WERI-Rb-1 (cell line): ENCODE measurements at places on chromosomes 1 and 21.

- DNase-seq = no peak
Observed at GRCh38 chr1:245888809-245889208, 618.3 kb downstream of the SMYD3 start.

GRCh38 chr1:210618369-210618768 is 289.7 kb downstream of the HHAT start:
- no peak for DNase-seq

GRCh38 chr1:49765034-49765433 is 258.7 kb downstream of the AGBL4 start:
- DNase-seq = peak; percentile 32

DNA sequence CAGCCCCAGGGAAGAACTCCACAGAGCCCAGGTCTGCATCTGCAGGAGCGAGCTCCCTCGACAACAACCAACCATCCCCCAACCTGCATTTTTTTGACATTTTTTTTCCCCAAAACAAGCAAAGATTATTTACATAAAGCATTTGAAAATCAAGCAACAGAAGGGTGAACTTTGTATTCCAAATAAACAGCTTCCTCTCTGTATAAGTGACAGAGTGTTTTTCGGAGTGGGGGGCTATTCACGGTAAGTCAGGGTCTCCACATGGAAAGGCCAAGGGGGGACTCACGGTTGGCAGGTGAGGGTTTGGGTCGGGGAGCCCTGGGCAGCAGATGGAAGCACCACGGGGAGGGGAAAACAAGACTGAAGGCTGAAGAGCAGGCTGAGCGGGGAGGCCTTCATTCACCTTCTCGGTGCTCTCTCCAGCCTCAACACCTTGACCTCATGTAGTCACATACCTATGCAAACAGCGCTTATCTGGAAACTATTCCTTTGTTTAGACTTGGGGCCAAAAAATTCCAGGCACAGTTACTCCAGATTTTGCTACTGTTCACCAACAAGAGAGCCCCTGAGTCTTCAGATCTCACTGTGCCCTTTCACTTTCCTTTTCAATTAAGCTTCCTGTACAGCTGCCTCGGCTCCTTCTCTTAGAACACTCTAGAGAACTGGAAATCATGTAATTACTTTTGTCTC is 27.6 kb downstream of the C2CD2 start:
- DNase-seq = no peak

- no peak for DNase-seq
Observed at GRCh38 chr1:175656416-175656815, 87.0 kb downstream of the TNR start.

DNA sequence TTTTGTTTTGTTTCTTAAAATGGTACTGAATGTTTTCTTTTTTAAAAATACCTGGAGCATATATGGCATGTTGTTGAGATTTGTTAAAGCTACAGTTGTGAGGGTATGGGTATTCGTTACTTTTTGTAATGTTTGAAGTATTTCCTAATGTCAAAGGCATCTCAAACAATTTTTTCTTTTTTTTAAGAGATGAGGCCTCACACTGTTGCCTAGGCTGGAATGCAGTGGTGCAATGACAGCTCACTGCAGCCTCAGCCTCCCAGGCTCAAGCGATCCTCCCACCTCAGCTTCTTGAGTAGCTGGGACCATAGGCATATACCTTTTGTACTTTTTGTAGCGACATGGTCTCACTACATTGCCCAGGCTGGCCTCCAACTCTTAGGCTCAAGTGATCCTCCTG is 16.1 kb downstream of the CLCN6 start:
- no peak for DNase-seq

DNA sequence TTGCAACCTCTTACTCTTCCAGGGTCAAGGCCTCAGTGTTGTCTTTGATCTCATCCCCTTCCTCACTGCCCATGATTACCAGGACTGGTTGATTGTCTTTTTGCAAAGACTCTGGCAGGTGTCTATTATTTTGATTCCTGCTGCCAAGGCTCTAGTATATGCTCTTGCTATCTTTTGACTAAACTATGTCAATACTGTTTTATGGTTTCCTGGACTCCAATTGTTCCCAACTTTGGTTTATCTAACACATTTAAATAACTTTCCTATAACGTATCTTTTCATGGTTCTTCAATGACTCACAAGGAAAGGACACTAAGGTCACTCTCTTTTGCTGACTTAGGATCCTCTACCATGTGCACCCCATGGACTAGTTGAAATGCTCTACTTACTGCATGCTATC is 141.5 kb downstream of the PTPRC start:
- no peak for DNase-seq

DNA sequence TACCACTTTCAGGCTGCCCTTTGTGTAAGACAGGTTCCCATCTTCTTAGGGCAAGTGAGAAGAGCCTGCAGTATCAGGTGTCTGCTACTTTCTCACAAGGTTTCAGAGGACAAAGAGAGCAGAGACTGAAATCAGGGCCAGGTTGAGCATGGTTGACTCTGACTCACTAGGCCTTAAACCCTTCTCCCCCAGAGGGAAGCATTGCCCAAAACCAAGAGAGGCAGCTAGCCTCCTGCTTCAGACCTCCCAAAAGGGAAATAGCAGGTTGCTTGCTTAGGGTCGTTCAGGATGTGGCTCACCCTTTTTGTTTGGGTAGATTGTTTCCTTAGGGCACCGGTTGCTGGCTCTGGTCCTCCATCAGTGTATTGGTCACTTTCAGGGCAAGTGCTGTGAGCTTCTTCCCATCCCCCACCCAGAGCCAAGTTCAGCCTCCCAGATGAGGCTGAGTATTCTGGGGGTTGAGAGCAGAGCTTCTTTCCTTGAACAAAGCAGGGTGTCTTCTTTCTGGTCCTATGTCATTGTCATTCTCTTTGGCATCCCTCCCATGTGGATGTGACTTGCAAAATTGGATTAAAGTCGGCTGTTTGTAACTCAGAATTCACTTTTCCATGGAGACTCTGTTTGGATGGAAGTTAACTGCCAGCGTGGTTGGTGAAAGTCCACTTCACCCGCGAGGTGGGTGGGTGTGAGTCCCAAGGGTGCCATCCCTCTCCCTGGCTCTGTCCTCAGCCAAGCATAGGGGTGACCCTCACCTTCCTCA is 55.5 kb upstream of the GALNT2 start:
- no peak for DNase-seq

- DNase-seq = no peak
Observed at GRCh38 chr1:182589931-182590330, 875 bp upstream of the RNASEL start.

DNA sequence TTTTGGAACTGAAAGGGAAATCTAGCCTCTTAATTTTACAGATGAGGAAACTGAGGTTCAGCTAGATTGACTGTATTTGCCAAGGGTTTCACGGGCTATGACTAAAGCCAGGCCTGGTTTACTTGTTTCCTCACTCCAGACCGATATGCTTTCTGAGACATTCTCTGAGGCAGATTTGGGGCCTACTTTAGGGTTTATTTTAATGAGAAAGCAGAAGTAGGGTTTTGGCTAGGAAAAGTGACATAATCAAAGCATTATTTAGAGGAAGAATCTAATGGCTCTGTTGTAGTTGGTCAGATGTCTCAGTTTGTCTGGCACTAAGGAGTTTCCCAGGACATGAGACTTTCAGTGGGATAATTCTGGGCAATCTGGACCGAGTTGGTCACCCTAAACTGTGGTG is 1.5 kb upstream of the RPTN start:
- no peak for DNase-seq

DNA sequence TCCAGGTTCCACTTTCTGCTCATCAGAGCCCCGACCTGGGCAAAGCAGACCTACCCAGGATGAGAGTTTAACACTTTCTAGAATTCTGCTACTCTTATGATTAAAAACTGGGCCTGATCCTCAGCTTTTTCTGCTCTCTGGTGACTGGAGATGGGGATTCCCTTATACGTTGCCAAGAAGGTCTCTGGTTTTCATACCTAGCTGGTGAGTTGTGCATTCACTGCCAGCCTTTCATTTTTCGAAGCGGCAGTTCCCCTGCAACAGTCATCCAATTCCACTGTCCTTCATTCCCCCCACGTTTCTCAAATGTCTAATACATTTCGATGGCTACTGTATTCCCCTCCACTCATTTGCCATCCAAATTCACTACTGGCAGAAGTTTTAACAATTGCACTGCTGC is 135.3 kb downstream of the ADSS2 start:
- no peak for DNase-seq

DNA sequence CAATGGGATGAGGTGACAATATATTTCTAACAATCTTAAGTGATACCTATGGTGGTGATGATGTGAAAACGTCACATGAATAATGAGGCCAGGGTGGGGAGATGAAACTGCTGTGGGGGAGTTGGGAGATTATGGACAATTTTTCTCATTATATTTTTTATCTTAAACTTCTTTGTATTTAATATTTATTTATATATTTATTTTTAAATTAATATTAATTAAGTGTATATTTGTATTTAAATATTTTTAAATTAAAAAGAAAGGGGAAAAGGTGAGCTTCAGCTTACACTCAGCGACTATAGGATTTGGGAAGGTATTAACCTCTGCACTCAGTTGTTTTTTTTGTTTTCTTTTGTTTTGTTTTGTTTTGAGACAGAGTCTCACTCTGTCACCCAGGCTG is 158.7 kb downstream of the PSMG1 start:
- DNase-seq = no peak

DNA sequence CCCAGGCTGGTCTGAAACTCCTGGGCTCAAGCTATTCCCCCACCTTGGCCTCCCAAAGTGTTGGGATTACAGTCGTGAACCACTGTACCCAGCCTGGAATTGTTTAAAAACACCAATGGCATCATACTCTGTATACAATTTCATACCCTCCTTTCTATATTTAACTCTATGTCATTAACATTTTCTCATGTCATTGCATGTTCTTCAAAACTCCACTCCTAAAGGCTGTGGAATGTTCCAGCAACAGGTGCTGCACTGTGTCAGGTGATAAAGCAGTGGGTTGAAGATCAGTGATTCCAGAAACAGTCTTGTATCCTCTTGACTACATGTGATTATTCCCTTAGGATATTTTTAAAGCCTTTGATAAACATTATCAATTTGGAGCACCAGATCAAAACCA is 36.7 kb upstream of the GRHL3 start:
- DNase-seq = no peak

DNA sequence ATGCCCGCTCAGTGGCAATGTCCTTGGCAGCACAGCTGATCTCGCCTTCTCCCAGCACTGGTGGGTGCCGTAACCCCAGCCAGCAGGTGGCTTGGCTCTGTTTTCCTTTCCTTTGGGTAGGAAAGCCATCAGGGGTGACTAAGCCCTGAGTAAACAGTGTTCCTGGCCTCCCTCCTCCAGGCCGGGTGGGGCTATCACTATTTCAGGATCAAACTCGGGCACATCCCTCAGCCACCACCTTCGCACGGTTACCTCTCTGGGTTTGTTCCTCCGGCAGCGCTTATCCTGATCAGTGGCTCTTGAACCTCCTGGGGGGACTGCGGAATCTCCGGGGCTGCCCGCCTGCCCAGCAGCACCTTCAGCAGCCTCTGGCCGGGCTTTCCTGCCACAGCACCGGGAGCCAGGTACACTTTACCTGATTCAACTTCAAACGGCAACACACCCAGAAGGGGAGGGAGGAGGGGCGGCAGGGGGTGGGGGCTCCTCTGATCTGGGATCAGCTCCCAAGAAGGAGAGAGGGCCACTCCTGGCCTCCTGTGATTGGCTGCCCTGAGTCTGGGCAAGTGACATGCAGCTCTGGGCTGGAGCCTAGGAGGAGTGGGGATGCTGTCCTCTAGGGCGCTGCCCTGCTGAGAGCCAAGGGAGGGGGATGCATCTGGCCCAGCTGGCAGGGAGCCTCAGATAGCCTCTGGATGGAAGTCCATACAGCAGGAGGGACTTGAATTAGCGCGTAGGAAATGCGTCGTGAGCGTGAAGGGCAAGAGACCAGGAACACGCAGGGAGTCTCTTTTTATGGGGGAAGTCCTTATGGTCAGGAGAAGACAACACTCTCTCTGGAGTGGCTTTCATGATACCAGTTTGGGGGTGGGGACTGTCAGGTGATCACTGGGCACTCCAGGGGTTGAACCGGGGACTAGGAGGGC is at the start of gene ASCL5:
ASCL5 (minus strand) TSS at position 353 of the 923 bp plus-strand sequence. CDS start 11,812 bp downstream, outside the sequence.
- peak; percentile 95 for DNase-seq

GRCh38 chr1:11131816-11132215 is 32.1 kb upstream of the EXOSC10 start:
- no peak for DNase-seq

DNA sequence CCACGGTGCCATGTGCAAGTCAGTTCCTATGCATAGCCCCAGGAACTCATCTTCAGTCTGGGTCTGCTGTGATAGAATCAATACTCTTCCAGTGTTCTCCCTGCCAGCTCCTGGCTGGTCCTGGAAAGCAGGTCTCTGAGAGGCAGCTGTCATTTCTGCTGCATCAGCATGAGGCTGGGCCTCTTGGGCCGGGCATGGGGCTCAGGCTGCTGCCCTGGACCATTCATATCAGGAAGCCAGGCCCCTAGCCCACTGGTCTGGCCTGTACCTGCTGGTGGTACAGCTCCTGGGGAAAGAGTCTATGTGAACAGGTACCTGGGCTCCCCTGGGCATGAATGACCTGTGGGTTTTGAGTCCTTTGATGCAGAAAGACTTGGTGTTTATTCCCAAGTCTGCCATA is 173.6 kb upstream of the CSF3R start:
- no peak for DNase-seq

DNA sequence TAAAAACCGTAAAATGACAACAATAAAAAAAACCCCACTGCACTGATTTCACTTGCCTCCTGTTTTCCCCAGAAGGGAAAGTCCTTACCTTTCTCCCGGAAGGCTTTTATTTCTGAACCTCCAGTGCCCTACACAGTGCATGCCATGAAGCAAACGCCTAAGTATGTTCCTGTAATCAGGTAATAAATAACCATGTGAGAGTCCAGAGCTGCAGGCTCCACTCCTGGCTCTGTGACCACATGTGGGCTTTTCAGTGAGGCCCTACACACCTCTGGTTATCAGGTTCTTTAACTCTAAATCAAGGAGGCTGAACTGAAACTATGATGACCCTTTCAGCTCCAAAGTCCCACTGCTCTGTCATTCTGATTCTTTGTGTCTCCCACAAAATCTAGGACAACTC is 20.8 kb upstream of the NR5A2 start:
- peak; percentile 3 for DNase-seq

GRCh38 chr1:183592733-183593132 is 2.5 kb upstream of the NCF2 start:
- no peak for DNase-seq

DNA sequence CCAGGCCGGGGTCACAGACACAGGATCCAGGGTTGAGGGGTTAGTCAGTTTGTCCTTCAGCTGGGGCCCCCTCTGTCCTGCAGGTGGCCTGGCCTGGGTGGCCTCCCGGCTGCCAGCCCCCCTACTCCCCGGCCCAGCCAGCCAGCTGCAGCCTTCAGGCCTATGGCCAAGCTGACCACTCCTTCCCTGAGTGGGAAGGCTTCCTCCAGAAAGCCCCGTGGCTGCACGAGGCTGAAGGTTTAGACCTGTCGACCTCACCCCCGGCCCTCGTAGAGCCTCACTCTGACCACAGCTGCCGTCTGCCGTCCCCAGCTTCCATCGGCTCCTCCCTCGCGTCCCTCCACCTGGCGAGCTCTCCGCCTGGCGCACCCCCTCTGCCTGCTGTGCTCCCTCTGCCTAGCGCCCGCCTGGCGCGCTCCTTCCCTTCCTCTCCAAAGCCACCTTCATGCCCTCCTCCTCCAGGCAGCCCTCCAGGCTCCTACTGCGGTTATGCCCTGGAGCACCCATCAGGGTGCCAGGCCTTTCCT is 9.6 kb downstream of the TTLL10 start:
- DNase-seq = no peak
